ENCODE measurements at places on chromosomes 12 and 14. TPM values are rescaled to one million over a fixed set of nuclear protein-coding genes. Genes with fewer than 3 reads are reported as not detected.

DNA sequence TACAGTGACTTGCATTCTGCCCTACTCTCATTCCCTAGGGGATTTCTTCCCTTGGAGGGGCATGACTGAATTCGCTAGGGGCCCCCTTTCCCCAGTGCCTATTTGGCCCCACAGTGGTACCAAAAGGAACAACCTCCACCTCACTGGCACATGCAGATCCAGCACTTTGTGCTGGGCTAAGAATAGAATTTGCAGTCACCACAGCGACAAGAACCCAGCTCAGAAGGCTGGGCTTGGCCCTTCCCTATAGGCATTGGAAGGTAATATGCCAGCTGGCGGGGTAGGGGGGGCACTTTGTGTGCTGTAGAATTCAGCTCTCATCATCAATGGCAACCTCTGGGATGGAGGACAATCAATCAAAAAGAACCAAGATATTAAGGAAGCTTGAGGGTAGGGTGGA lies 13.9 kb downstream of the BAZ2A start:
- peaks cover 19% of the 10 kb centered on the region for H3K36me3 ChIP-seq
- peaks cover 8% of the 10 kb centered on the region for H3K4me1 ChIP-seq
- no peak overlapping the region for H3K27ac ChIP-seq
- H3K27me3 ChIP-seq = no peaks in the 10 kb centered on the region
- no peak overlapping the region for H3K4me3 ChIP-seq

DNA sequence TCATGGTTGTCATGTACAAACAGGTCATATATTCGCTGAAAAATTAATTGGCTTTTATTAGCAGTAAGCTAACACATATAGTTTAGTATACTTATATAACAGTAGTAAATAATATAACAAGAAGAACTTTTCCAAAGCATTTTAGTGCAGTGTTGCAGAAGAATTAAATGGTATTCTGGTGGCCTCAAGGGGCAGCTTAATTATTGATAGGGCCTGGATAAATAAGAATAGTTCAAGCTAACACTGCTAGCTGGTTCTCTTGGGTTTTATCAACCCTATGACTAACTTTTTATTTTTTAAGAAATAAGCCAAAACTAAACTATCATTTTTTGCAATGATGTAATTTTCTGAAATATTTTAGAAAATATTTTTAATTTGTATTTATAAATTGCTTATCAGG lies 152.1 kb downstream of the SRGAP1 start:
- H3K4me3 ChIP-seq = no peak overlapping the region
- H3K36me3 ChIP-seq = peaks cover 15% of the 10 kb centered on the region
- H3K27ac ChIP-seq = no peak overlapping the region
- H3K4me1 ChIP-seq = peaks cover 21% of the 10 kb centered on the region

DNA sequence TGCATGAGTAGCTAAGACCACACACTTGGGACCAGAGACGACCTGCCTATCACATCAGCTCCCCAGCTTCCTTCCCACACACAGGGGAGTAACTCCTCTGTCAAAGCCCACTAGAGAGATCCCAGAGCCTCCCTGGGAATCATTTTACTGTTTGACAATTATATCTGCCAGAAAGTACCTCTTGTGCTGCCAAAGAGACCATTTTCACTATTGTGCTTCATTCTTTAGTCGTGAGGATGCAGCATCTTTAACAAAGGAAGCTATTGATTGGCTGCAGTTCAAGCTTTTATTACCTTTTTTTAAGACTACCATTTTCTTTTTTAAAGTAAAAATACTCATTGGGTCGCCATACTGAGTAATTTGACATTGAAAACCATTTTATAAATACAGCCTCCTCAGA lies 194.5 kb upstream of the RGS6 start:
- no peaks in the 10 kb centered on the region for H3K27me3 ChIP-seq
- H3K36me3 ChIP-seq = peaks cover 15% of the 10 kb centered on the region
- H3K4me3 ChIP-seq = no peak overlapping the region
- H3K4me1 ChIP-seq = peaks cover 36% of the 10 kb centered on the region
- no peak overlapping the region for H3K27ac ChIP-seq

- no peak for DNase-seq
- H3K36me3 ChIP-seq = no peaks in the 10 kb centered on the region
- peaks cover 3% of the 10 kb centered on the region for H3K4me1 ChIP-seq
- peaks cover 6% of the 10 kb centered on the region for H3K27me3 ChIP-seq
These were observed 125.0 kb upstream of the CCND2 start for GRCh38 chr12:4148418-4149056.

- H3K4me3 ChIP-seq = no peak overlapping the region
- DNase-seq = no peak
- H3K27ac ChIP-seq = no peak overlapping the region
These were observed 26.7 kb downstream of the MED21 start for GRCh38 chr12:27048822-27049752.

- no peaks in the 10 kb centered on the region for H3K36me3 ChIP-seq
- H3K4me3 ChIP-seq = no peak overlapping the region
- H3K27me3 ChIP-seq = no peaks in the 10 kb centered on the region
- DNase-seq = peak; percentile 23
- no peaks in the 10 kb centered on the region for H3K4me1 ChIP-seq
These were observed 10.9 kb upstream of the PIK3C2G start for GRCh38 chr12:18250313-18250916.

GRCh38 chr14:50060871-50061663 lies 55.3 kb downstream of the VCPKMT start:
- no peak overlapping the region for H3K4me3 ChIP-seq
- no peaks in the 10 kb centered on the region for H3K27me3 ChIP-seq
- peak overlapping the region; percentile 59 for H3K27ac ChIP-seq
- no peak for DNase-seq

Gene RAD51AP1
- total RNA-seq = 48.2 TPM

Gene ALG10
- total RNA-seq = 15.2 TPM

Gene OVCH1
- total RNA-seq = 0.16 TPM

Gene LRRK2
- 2.1 TPM for total RNA-seq

Gene RBM25
- total RNA-seq = 119 TPM

Measured in neural crest cell (in vitro differentiated cells).